ENCODE measurements at places on chromosomes 13 and 19.

DNA sequence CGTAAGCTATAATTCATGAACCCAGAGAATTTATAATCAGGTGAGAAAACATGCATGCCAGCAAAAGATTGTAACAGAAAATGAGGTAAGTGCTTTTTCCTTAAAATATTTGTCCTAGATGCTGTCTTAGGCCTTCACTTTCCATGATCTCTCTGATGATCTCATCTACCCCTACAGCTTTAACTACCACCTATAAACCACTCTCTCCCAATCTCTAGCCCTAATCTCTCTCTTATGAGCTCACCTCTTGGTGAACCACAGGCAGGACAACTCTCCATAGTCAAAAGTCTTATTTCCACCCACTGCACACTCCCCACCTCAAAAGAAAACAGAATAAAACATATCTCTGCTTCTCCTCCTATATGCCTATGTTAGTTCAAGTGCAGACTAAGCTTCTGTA lies 137.1 kb downstream of the SLC7A1 start:
- DNase-seq = no peak

GRCh38 chr13:79496188-79496587 lies 15.2 kb downstream of the NDFIP2 start:
- no peak for DNase-seq

- no peak for DNase-seq
These were observed 245.6 kb downstream of the DACH1 start for GRCh38 chr13:71621174-71622124.

DNA sequence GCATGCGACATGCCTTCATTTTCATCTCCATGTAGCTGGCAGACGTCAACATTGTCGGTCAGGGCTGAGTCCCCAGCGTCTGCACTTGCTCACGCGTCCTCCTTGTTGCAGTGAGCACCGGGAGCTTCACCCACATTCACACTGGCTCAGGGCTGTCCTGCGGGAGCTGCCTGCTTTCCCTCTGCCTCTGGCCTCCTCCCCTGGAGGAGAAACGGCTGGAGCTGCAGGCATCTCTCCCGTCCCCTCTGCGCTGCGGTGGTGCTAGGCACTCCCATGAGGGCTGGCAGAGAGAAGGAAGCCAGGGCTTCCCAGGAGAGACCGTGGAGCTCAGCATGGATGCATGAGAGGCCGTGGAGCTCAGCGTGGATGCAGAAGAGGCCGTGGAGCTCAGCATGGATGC lies 18.4 kb upstream of the TMEM255B start:
- DNase-seq = no peak

GRCh38 chr13:111283991-111284390 lies 36.5 kb upstream of the TEX29 start:
- DNase-seq = no peak

DNA sequence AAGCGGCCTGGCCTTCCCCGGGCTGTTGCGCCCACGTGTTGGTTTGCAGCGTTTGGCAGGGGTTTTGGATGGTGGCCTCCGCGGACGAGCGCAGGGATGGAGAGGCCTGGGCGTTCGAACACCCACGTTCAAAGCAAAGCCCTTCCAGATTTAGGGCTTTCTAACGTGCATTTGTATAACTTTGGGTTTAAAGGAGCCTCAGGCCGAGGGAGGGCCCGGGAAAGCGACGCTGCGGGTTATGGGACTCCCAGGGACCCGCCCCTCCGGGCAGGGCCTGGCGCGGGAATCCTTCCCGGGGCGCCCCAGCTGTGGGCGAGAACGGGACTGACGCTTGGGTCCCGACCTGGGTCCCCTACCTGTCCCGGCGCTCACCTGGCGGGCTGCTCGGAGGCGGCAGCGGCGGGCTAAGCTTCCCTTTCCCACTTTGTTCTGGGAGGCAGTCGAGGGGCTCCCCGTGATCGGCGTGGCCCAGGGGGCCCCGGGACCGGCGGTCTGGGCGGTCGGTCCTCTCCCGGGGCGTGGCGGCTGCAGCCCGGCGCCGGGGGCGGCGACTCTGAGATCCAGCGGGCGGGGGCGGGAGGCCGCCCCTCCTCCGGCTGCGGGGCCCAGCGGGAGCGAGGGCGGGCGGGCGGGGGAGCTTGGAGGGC lies at the start of gene FBXO17:
FBXO17 (minus strand) TSS at position 529 of the 647 bp plus-strand sequence. CDS start 25,423 bp downstream, outside the sequence.
- DNase-seq = no peak

GRCh38 chr13:28358708-28359107 lies 136.2 kb downstream of the FLT1 start:
- no peak for DNase-seq

GRCh38 chr13:113595131-113595530 lies 10.6 kb downstream of the TFDP1 start:
- DNase-seq = no peak

DNA sequence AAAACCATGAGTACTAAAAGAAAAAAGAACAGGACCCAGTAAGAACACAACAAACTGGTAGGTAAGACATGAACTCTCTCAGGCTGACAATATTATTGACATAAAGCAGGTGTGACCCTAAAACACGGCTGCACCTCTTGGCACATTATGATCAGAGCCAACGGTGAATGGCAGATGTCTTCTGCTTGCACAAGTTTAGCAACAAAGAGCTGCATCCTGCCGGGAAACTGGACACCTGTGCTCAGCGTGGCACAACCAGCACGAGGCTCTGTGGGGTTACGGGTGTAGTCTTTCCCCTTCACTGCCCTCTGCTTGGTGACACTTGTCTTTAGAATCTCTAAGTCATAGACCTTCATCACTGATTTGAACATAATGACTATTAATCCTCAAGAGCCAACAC lies 97.9 kb downstream of the DOCK9 start:
- DNase-seq = no peak

DNA sequence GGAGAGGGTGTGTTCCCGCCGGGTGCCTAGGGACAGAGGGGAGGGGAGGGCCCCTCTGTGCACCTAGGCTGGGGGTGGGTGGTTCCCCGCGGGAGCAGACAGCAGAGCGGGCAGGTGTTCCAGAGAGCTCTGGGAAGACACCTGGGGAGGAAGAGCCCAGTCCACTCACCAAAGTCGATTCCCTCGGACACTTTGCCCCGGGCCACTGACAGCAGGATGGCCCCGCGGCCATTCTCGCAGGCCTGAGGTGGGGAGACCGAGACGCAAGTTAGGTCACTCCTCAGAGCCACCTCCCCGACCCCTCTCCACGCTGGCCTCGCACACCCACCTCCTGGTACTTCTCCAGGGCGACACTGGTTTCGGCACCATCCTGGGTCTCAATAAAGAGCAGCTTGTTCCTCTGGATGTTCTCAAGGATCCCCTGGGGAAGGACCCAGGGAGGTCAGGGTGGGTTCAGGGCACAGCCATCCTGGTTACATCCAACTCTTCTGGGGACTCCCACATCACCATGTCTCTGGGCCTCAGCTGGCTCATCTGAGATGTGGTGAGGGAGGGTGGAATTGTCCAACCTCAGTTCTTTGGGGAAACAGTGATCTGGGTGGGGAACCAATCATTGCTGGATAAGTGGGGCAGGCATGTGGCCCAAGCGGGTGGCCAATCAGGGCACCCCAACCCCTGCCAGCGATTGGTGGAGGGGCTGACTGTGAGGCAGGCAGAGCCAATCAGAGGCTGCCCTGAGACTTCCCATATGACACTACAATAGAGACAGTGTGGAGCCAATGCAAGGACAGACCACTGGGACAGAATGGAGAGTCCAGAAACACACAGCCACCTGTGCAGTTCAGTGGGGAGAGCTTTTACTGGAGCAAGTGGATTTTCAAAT lies 12.6 kb downstream of the KLC3 start:
- DNase-seq = no peak

- DNase-seq = no peak
These were observed 438.6 kb downstream of the COG6 start for GRCh38 chr13:40094056-40094455.

DNA sequence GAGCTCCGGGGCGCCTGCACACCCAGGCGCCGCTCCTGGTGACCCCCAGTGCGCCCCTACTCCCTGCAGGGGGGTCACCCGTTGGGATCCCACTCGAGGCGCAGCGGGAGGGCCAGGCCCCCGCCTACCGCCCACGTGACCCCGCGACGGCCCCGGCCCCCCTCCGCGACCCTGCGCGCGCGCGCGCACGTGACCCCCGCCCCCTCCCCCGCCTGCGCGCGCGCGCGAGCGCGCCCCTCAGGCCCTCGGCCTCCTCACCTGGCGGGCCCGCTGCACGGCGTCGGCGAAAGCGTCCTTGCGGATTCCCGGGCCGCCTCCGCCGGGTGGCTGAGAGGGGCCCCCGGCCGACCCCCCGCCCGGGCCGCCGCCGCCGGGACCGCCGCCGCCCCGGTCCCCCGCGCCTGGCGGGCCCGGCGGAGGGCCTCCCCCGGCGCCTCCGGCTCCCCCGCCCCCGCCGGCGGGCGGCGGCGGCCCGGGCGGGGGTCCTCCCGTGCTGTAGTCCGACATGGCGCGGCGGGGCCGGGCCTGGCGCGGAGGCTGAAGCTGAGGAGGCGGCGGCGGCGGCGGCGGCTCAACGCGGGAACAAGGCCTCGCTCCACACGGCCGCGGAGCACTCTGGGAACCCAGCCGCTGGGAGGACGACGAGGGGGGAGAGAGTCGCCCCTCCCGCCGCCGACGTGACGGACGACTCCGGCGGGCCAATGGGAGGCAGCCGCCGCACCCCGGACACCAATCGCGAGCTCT lies at the start of gene KHSRP:
KHSRP (minus strand) TSS at position 617 of the 744 bp plus-strand sequence; CDS start at position 507, 110 bp downstream.
- no peak for DNase-seq

DNA sequence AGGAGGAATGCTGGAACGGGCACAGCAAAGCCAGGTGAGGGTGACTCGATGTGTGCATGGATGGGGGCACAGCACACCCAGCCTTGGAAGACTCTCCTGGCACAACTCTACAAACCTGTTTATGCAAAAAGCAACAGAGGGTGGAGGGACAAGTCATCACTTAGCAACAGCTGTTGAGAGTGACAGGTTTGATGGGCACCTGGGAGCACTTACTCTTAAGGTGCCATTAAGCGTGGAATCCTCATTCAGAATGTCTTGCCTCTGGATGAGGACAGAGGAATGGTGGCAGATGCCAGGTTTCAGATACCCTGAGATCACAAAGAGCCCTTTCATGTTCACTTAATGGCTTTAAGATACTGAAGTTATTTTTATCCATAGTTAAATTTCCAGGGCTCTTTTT lies 97.0 kb downstream of the DCT start:
- DNase-seq = no peak

GRCh38 chr13:51550151-51550550 lies 34.1 kb upstream of the WDFY2 start:
- no peak for DNase-seq

DNA sequence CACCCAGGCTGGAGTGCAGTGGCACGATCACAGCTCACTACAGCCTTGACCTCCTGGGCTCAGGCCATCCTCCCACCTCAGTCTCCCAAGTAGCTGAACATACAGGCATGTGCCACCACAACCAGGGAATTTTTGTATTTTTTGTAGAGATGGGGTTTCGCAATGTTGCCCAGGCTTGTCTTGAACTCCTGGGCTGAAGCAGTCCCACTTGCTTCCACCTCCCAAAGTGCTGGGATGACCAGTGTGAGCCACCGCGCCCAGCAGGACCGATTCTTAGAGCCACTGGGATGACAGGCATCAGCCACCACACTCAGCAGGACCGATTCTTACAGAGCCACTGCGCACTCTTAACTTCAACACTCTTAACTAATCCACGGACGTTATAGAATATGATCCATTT lies 54.9 kb upstream of the RANBP3 start:
- no peak for DNase-seq

DNA sequence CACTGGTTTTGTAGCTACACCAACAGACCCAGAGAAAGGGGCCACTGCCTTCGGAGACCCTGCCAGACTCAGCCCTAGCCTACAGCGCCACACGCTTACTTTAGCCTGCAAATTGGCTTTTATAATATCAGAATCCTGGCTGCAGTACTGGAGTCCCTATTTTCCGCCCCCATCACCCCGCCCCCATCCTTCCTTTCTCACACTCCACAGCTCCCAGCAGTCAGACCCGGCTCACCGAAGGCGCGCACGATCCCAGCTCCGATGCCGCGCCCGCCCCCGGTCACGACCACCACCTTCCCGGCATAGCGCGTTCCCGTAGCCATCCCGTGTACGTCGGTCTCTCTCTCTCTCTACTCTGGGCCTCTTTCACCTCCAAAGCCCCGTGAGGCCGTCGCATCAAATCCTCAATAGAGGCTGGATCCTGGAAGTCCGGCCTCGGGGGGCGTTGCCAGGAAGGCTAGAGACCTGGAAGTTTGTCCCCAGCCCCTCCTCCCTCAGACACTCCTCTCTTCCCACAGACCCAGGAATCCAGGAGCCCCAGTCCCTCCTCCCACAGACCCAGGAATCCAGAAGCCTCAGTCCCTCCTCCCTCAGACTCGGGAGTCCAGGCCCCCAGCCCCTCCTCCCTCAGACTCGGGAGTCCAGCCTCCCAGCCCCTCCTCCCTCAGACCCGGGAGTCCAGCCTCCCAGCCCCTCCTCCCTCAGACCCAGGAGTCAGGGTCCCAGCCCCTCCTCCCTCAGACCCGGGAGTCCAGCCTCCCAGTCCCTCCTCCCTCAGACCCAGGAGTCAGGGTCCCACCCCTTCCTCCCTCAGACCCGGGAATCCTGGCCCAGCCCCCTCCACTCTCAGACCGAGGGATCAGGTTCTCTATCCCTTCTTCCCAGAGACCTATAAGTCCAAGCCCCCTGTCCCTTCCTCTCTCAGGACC lies at the start of gene HSD17B14:
HSD17B14 (minus strand) TSS at position 403 of the 929 bp plus-strand sequence; CDS start at position 323, 80 bp downstream.
- DNase-seq = no peak

DNA sequence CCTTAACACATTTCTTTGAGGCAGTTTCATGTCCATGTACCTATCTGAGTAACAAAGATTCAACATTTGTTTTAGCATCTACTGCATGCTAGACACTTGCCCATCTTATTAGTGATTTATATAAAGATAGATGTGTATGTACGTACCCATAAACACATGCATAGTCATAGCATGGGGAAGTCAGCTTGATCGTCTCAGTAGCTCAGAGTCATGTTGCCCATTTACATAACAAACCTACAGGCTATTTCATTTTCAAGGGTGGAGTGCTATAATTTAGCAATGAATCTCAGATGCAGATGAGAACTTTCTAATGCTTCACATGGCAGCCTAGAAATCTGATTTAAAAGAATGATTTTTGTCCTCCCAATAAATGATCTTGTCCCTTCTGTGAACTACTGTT lies 23.5 kb downstream of the FLT1 start:
- DNase-seq = no peak

DNA sequence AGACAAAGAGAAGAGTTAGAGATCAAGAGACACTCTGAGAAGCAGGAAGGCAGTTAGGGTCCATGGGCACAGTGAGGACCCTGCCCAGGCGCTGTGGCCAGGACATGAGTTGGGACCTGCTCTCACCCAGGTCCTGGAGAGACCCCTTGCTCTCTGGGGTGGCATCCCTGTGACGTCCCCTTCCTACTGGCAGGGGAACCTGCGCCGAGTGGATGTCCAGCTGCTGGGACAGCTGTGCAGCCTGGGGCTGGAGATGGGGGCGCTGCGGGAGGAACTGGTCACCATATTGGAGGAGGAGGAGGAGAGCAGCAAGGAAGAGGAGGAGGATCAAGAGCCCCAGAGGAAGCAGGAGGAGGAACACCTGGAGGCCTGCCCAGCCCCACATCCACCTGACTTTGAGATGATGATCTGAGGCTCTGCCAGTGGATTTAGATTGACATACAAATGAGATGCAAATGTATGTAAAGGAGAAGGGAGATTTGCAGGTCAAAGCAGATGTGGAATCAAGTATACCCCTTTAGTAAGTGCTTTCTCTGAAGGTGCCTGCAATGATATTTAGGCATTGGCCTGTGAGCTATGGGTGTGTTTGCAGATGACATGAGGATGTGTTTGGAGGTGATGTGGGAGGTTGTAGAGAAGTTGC lies 978 bp downstream of the ERICH4 start:
- DNase-seq = no peak

GRCh38 chr13:102799426-102800144 lies 666 bp downstream of the BIVM start:
- DNase-seq = no peak

GRCh38 chr13:110816500-110816899 lies 98.4 kb downstream of the ANKRD10 start:
- no peak for DNase-seq

- DNase-seq = no peak
These were observed 311.3 kb downstream of the LMO7 start for GRCh38 chr13:75947448-75947847.

Measured in CD4-positive, CD25-positive, alpha-beta regulatory T cell (primary cell).